Fibroblast of skin of left quadriceps (primary cell): ENCODE measurements at places on chromosomes 4 and X.

GRCh38 chrX:49233887-49234555, 881 bp upstream of the CACNA1F start:
- DNase-seq: no peak

DNA sequence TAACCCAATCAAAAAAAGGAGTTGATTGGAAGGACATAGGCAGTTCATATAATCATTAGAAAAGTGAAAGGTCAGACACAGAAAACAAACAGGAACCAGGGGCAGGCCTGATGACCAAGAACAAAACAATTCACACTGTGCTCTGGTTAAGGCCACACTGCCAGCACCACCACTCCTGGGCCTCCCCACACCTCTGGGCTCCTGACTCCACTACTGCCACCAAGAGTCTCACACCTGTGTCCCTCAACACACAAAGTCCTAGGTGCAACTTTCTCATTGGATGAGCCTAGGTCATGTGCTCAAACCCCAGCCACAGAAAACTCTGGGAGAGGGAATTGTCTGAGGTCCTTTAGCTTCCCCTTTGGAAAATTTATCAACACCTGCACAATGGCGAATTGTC, 11.1 kb upstream of the FAM9C start:
- no peak for DNase-seq

GRCh38 chr4:72743078-72743477, 174.1 kb upstream of the ADAMTS3 start:
- no peak for DNase-seq

DNA sequence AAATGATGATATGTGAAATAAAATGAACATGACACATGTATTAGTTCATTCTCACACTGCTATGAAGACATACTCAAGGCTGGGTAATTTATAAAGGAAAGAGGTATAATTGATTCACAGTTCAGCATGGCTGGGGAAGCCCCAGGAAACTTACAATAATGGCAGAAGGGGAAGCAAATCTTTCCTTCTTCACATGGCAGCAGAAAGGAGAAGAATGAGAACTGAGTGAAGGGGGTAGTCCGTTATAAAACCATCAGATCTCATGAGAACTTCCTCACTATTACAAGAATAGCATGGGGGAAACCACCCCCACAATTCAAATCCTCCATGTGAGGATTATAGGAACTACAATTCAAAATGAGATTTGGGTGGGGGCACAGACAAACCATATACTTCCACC, 243.9 kb upstream of the GYPA start:
- DNase-seq: no peak

DNA sequence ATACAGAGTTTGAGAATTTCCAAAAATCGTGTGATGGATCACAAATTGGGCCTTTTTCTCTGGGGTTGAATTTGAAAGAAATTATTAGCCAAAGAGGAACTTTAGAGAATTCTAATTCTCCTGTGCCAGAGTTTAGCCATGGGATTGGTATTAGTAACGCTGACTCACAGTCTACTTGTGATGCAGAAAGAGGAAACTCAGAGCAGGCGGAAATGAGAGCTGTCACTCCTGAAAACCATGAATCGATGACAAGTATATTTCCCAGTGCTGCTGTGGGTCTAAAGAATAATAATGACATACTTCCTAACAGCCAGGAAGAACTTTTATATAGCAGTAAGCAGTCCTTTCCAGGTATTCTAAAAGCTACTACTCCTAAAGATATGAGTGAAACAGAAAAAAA, 64.9 kb downstream of the N4BP2 start:
- peak; percentile 20 for DNase-seq

DNA sequence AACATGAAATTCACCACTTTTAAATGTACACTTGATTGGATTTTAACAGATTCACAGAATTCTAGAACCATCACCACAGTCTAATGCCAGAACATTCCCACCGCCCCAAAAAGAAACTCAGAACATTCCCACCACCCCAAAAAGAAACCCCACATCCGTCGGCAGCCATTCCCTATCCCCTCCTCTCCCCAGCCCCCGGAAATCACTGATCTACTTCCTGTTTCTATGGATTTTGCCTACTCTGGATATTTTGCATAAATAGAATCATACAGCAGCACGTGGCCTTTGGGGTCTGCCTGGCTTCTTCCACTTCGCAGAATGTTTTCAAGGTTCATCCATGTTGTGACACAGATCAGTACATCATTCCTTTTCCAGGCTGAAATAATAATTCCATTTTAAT, 79.3 kb downstream of the PPP2R2C start:
- DNase-seq: no peak
